ENCODE measurements at places on chromosomes 7 and 10. TPM values are rescaled to one million over a fixed set of nuclear protein-coding genes. Genes with fewer than 3 reads are reported as not detected.

Gene PIP
- not detected for total RNA-seq

Gene CHST3
- 46.1 TPM for total RNA-seq

Gene ANXA8
- total RNA-seq = not detected

Gene MNX1
- total RNA-seq = not detected

Gene PROSER2
- total RNA-seq = 2.0 TPM

Gene KLLN
- total RNA-seq = 0.56 TPM

Gene ZNF365
- 6.5 TPM for total RNA-seq

Gene PTPN20
- 0.92 TPM for total RNA-seq

Gene CYP2C8
- total RNA-seq = not detected

Gene SEMA3E
- total RNA-seq = 0.06 TPM

Gene LIPK
- not detected for total RNA-seq

Gene GHITM
- 190 TPM for total RNA-seq

Gene CROT
- total RNA-seq = 18.0 TPM

Gene PRXL2A
- 10.5 TPM for total RNA-seq

Gene PPP1R9A
- 0.81 TPM for total RNA-seq

Gene MEIG1
- 0.25 TPM for total RNA-seq

Gene SNX13
- 43.0 TPM for total RNA-seq

Gene PTF1A
- total RNA-seq = not detected

Gene HGF
- 792 TPM for total RNA-seq

Gene PIK3CG
- 0.26 TPM for total RNA-seq

Gene SCIN
- under 0.01 TPM for total RNA-seq

Gene RBM28
- total RNA-seq = 17.6 TPM

Gene IL15RA
- total RNA-seq = 7.3 TPM

Gene ADCY1
- 0.12 TPM for total RNA-seq

Gene ENKUR
- 0.25 TPM for total RNA-seq

Gene RBAK
- 6.3 TPM for total RNA-seq

Gene HMX3
- total RNA-seq = not detected

Measured in aortic smooth muscle cell (primary cell).